ENCODE measurements at places on chromosomes 2 and 18. TPM values are rescaled to one million over a fixed set of nuclear protein-coding genes. Genes with fewer than 3 reads are reported as not detected.

Gene TTC39C
- total RNA-seq = 21.2 TPM

Gene SERPINB12
- not detected for total RNA-seq

Gene RAPGEF4
- 0.14 TPM for total RNA-seq

Gene TUBA3E
- not detected for total RNA-seq

Gene FAP
- 272 TPM for total RNA-seq

Gene CACNB4
- under 0.01 TPM for total RNA-seq

Gene SCYGR4
- not detected for total RNA-seq

Gene CFC1B
- not detected for total RNA-seq
